ENCODE measurements at places on chromosomes 3 and 15.
A peak's percentile ranks its signal among the peaks of the same experiment; 100 is the strongest.

DNA sequence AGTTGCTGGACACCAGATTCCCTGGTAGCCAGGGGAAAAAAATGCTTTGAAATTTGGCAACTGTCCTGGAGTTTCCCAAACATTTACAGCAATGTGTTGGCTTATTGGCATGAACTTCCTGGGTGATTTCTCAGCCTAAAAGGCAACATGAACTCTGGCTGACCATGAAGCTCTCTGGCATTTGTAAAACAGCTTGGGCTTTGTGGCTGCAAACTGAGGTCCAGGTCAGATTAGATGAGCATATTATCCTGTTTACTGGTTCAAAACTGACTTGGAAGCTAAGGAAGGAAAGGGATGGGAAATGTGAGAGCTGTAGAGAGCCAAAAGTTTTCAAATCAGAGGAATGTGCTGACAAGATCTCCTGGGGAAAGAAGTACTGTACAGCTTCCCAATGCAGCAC lies 139.0 kb downstream of the P3H2 start:
- peak; percentile 92 for DNase-seq

DNA sequence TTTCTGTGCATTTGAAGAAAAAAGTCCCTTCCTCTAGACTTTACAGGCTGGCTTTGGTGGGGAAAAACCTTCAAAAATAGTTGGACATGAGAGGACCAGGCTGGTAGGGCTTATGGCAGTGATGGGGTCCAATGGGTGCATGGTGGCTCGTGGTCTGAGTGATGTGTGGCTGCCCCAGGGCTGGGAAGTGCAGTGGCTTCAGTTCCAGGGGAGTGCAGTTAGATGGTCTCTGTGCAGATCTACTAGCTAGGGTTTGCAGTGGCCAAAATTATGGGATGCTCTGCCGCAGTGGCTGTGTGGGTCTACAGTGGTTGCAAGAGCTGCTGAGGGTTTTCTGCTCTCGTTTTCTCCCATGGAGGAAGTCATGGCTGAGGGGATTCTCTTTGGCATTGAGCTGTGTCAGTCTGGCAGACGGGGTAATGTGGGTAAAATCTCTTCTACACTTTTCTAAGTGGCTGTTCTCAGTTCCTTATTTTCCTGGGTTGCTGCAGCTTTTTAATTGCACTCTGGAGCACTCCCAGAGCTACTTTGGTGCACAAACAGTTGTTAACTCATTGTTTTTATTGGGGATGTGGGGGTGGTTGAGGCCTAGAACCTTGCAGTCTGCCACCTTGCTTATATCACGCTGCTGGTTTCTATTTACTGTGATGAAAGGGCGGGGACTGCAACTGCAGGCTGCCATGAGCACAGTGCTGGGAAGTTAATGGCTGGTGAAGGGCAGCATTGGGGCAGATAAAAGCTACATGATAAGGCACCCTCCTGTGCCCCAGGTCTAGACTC lies 1324.6 kb downstream of the NSUN3 start:
- DNase-seq = no peak

GRCh38 chr3:108494906-108495531 lies 15.4 kb downstream of the MYH15 start:
- no peak for DNase-seq

- DNase-seq = peak; percentile 83
These were observed 172.3 kb upstream of the TSC22D2 start for GRCh38 chr3:150235799-150236198.

DNA sequence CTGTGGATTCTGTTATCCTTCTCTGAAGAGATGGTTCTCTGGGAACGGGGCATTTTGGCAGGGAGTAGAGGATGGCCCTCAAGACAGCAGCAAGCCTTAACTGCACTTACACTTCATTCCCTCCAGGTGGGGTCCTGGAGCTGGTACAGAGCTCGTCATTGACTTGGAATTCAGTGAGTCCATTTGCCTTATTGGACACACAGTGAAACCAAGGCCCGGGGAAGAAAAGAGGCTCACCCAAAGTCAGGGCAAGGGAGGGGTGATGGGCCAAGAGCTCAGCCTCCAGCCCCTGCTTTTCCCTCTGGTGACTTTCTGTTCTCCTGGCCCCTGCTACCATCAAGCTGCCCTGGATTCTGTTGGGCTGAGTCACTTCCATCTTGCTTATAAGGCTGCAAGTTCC lies 125.6 kb downstream of the ETFA start:
- peak; percentile 84 for DNase-seq

GRCh38 chr3:130465521-130465920 lies 51.5 kb upstream of the COL6A6 start:
- no peak for DNase-seq

DNA sequence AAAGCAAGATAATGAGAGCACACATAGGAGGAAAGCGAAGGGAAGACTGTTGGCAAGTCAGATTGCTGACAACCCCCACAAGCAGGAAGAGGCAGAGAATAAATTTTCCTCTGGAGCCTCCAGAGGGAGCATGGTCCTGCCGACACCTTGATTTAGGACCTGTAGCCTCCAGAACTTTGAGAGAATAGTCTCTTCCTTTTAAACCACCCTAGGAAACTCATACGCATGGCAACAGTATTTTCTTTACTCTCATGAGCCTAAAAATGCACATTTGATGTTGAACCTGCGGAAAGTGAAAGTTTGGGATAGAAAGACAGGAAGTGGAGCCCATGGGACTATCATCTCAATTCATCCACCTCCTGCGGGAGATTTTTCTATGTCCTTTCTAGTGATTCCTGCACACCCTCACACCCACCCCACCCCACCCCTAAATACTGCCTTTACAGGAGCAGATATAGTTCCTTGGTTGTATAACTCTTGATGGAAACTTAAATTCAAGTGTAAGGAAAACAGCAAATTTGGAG lies 116.7 kb upstream of the LPP start:
- DNase-seq = peak; percentile 66
